Activated CD8-positive, alpha-beta T cell treated with anti-CD3 and anti-CD28 coated beads for 36 hours (primary cell): ENCODE measurements at places on chromosomes 12 and 14. TPM values are rescaled to one million over a fixed set of nuclear protein-coding genes. Genes with fewer than 3 reads are reported as not detected.

Gene AKAP6
- total RNA-seq: 1.4 TPM

Gene KLRG1
- total RNA-seq: 6.6 TPM

Gene LIN7A
- total RNA-seq: not detected

DNA sequence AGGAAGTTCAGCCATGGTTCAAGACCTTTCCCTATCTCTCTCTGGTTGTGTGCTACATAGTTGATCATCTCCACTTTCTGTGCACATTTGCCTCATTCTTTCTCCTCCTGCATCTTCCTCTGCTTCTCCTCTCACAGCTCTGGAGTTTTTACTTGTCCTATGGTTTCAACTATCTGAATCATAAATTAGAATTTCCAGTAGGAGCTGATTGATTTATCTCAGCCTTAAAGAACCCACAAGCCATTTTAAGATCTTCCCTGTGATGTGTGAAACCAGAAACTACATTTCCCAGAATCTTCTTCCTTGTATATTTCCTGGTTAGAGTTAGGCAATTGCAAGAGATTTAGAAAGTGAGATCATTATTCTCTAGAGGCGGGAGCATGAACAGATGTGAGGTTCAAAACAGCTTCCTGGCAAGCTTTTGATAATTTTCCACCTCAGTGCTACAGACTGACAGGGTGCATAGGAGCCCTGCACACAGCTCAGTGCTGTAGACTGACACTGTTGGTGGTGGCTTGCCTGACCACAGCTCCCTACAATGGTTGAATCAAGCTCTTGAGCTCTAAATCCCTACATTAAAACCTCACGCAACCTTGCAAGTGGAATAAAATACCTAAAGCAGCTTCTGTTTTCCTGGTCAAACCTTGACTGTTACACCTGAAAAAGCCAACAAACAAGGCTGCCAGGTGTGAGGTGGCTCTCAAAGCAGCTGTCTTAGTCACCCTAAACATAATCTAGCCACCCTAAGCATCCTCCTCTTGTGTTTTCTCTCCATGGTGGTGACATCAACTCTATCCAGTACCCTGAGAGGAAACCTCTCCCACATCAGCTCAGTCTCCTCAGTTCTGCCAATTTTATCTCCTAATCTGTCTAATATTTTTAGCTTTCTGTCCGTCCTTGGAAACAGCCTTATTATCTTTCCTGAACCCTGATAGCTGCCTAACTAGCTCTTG, 21.5 kb upstream of the IFNG start:
- DNase-seq: peak; percentile 78

DNA sequence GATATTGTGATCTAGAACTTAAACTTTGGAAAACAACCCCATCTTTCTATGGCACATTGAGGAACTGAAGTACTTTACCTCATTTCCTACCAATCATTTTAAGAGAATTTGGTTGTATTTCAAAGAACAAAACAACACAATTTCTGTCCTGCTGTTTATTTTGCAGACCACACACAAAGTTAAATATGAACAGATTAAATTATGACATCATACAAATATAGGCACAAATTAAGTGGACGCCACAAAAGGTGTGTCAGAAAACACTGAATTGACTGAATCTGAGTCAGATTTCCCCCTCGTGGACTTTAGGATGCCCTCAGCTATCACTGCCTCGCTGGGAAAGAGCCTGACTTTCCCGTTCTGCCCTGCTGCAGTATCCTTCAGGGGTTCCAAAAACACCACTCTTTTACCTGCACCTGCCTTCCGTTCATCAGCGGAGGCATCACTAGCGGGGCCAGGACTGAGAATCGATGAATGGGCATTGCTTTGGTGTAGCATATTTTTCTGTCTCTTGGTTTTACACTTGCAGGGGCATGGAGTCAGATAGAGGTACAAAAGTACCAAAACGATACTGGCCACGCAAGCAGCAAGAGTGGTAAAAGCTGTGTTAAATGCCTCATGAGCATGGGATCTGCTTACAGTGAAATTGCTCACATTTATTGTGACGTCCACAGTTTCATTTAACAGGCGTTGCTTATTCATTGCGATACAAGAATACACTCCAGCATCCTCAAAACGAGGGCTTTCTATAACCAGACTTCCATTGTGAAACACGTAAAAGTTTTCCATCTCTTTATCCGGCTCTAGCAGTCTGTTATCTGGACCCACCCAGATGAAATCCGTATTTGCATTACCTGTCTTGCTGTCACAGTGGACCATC, 2.0 kb upstream of the PCED1B start:
- DNase-seq: no peak

DNA sequence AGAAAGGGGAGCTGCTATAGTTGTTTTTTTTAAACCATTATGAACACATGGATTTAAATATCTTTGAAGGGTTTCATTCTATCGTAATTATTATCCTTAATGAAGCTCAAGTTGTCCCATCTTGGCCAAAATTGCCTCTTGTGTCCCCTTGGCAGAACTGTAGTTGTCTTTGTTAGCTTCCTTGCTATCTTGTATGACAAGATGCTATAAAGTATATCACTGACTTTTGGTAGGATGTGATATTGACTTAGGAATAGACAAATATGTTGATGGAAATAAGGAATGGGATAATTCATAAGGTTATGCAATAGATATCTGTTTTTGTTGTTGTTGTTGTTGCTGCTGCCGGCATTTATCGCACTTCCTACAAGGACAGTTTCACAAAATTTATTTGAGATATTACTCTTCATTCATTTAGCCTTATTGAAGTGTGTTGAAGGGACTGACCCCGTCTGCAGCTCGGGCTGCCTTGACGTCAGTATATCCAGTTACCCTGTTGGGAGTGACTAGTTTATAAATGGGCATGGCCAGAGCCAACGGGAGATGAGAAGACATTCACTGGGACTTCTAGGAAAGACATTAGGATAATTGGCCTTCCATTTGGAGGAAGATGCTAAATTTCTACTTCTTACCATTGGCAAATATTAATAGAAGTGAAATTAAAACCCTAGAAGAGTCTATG, 26.1 kb upstream of the APOLD1 start:
- no peak for DNase-seq

DNA sequence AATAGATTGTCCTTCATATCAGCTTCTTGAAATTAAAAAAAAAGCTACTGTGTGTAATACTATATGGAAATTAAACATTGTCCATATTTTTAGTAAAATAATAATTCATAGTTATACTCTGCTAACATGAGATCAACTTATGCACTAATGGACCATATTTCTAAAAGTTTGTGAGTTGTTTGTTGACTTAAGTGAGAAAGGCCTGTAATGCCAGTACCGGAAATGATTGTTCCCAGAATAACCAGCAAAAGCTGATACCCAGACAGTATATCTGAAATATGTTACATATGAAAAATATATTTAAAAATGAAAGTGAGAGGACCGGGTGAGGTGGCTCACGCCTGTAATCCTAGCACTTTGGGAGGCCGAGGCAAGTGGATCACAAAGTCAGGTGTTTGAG, 35.9 kb downstream of the WNK1 start:
- DNase-seq: no peak

Gene APOF
- total RNA-seq: not detected

- no peak for DNase-seq
Measured at GRCh38 chr14:29075761-29076160, 309.2 kb downstream of the FOXG1 start.

GRCh38 chr14:88029500-88029899, 24.6 kb downstream of the GPR65 start:
- peak; percentile 23 for DNase-seq

DNA sequence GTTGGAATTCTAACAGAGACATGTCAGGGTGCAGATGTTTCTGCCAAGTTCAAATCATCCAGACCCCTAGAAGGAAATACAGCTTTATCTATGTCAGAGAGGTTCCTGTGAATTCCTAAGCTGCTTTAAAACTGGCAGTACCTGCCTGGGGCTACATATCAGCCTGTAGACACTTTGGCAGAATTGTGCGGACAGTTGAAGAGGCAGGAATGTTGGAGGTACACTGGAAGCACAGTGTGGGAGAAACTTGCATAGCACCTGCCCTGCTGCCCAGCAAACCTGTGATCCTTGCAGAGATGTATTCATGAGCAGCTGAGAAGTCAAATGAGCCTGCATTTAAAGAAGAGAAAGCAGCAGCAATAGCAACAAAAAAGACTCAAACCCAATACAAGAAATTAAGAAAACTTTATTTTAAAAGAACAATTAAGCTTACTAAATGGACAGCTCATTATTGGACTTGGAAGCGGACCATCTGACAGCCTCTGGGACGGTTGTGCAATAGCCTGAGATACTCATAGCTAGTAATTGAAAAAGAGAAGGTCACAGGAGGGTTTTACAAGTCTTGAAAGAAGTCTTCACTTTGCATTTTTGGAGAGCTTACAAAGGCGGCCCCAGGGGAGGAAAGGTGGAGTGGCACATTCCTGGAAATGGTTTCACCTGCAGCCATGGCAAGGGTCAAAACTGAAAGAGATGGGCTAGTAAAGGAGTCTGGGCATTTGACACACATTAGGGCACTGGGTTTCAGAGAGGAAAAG, 280.9 kb upstream of the FLRT2 start:
- DNase-seq: no peak

- DNase-seq: no peak
Measured at GRCh38 chr14:32121536-32121935, 44.4 kb downstream of the ARHGAP5 start.

GRCh38 chr12:5498076-5498475, 66.2 kb downstream of the NTF3 start:
- no peak for DNase-seq

GRCh38 chr12:50985322-50985721, 33.0 kb downstream of the HIGD1C start:
- peak; percentile 10 for DNase-seq

Gene RAB2B
- 18.2 TPM for total RNA-seq
